PC-9 (cell line): ENCODE measurements at places on chromosomes 4 and X.

DNA sequence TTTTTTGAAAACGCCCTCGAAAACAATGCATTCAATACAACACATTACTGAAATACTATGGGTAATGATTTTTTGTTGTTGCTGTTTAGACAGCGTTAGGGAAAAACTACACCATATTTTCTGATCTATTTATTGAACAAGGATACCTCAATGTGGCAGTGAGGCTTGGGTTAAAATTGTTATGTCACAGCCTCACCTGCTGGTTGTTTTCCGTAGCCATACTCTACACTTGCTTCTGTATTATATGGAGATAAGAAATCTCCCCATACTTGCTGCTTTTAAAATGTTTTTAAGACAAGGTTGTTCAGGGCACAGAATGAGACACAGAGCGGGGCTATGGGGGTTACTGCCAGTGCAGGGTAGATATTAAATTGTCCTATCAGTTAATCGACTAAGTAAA lies 221.6 kb upstream of the FTHL17 start:
- DNase-seq: no peak

GRCh38 chr4:159281771-159282170 lies 178.9 kb downstream of the RAPGEF2 start:
- no peak for DNase-seq

GRCh38 chr4:8346838-8347605 lies 77.5 kb downstream of the HTRA3 start:
- no peak for DNase-seq

DNA sequence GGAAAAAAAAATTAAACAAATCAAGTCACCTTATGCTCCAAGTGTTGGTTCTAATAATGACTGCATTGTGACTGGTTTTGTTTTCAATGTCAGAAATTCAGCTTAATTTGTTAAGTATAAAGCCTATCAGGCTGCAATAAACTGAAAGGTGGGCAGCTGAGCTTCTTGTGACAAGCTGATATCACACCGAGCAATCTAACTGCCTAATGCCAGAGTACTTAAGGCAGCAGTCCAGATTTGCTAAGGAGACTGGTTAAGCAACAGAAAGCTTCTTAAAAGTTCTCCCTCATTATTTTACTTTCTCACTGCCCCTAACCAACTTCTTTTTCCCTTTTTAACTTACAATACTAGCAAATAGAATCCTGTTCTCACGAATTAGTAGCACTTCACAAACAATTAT lies 201.0 kb downstream of the MAB21L2 start:
- DNase-seq: no peak

- DNase-seq: peak; percentile 63
Measured at GRCh38 chr4:184343502-184344177, 126.0 kb upstream of the ENPP6 start.
